ENCODE measurements at places on chromosomes 16 and 17.
A peak's percentile ranks its signal among the peaks of the same experiment; 100 is the strongest.

GRCh38 chr16:70708366-70709246 lies 22.8 kb upstream of the MTSS2 start:
- peak; percentile 50 for DNase-seq

- no peak for DNase-seq
Observed at GRCh38 chr16:88963583-88963982, 13.4 kb downstream of the CBFA2T3 start.

- DNase-seq = no peak
Observed at GRCh38 chr16:75121949-75122568, 5.5 kb upstream of the LDHD start.

DNA sequence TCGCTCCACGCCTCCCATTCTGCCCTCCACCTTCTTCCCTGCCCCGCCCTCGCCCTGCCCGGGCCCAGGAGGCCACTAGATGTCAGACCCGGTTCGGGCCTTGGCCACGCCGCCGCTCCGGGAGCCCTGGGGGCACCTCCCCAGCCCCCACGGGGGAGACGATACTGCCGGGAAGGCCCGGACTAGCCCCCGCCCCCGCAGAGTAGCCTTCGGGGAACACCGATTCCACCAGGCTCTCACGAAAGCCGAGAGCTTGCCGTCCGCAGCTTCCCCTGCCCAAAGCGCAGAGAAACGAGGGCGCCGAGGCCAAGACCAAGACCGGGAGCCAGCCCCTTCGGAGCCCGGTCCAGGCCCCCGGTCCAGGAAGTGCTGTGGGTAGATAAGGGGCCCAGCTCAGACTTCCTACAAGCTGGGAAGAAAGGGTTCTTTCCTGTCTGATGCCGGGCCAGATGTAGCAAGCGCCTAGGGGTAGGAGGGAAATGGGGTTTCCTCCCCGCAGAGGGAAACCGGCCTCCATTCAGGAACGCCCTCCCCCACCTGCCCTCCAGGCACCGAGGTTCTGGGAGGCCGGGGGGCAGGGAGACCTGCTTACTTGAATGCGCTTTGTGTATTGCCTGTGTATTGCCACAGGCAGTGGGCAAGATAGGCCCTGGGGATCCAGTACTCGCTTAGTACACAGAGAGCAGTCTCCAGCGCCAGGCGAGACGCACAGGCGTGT lies 806 bp upstream of the CYB561 start:
- no peak for DNase-seq

- DNase-seq = no peak
Observed at GRCh38 chr17:45145035-45145389, 3.3 kb upstream of the HEXIM1 start.
